ENCODE measurements at places on chromosomes 1 and 21. TPM values are rescaled to one million over a fixed set of nuclear protein-coding genes. Genes with fewer than 3 reads are reported as not detected.
A peak's percentile ranks its signal among the peaks of the same experiment; 100 is the strongest.

SPRR2G gene
- not detected for total RNA-seq

DNA sequence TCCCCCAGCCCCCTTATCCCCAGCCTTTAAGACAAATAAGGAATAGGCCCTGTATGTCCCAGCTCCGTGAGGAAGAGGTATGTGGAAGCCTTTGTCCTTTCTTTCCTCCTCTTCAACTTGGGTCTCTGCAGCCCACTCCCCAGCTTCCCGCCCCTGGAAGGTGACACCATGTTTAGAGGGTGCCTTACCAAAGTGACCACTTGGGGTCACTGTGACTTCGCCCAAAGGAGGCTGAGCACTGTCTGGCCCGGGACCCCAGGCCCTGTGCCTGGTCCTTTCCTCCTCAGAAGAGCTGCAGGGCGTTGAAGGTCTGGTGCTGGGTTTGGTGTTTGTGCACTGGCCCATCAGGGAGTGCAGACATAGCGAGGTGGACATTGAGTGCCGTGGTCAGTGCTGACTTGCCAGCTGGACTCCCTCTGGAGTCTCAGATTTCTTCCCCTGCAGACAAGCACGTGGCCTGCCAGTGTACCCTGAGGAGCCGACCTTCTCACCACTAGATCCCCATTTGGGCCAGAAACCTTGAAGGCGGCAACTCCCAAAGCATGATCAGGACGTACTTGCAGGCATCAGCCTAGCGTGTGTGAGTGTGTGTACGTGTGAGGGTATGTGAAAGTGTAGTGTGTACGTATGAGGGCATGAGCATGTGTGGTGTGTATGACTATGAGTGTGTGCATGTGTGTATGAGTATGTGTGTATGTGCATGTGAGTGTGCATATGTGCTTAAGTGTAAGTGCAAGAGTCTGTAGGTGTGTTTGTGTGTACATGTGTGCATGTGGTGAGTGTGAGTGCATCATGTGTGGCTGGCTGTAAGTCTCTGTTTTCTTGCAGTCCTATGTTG is 181.4 kb upstream of the KIAA0040 start:
- no peak for DNase-seq

DNA sequence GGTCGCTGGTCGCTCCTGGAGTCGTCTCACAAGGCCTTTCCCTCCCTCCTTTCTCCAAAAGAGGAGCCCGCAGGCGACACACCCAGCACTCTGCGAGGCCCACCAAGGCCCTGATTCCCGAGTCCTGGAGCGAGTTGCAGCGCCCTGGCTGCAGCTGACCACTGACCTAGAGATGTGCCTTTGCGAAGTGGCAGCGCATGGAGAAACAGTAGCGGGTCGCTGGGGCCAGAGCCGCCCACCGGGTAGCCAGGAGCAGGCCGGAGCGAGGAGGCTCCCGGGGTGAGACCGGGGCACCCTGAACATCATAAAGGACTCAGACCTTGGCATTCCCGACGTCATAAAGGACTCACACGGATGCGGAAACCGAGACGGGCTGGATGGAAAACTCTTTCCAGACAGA is 10.3 kb upstream of the NBPF11 start:
- DNase-seq = no peak

DNA sequence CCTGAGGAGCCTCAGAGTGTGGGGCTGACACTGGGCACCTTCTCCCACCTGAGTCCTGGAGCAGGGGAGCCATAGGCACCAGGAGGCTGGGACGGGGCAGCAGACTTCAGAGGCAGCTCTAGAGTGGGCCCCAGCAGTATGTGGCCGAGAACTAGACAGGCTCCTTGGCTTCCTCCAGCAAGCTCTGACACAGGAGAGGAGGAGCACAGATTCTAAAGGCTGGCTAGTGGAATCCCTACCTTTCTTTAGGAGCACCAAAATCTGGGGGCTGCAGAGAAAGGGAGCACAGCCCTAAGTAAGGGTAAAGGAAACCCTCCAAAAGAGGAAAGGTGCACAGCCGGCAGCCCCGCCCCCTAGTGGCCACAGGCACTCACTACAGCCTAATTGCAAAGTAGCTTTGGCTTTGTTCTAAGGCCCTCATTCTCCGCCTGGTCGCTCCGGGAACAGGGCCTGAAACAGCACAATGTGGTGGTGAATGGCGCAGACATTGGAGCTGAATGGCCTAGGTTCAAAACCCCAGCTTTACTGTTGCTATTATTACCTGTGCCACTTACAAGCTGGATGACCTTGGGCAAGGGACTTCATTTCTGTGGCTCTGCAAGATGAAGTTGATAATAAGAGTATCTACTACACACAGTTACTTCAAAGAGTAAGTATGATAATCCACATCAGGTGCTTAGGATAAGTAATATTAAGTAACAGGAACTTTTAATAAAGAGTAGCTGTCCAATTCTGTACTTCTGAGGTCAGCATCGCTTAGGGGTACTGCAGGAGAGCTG is 8.8 kb upstream of the GUCA2A start:
- DNase-seq = peak; percentile 58

GRCh38 chr1:147753081-147753480 is 7.3 kb downstream of the GJA5 start:
- no peak for DNase-seq

DNA sequence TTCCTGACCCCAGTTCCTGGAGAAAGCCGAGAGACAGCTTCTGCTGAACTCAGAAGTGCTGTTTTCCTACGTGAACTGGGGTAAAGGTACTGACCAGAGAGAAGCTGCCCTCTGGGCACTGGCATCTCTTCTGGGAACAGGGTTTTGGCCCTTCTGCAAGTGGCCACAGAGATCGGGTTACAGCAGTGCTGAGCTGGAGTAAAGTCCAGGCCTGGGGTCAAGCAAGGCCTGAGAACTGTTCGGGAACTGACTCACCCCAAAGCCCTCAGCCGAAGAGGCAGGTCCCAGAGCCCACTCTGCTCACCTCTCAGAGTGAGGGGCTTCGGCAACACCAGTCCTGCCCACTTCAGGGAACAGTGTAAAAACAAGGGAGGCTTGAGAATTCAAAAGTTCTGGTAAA is 177.2 kb upstream of the RUNX1 start:
- no peak for DNase-seq

- DNase-seq = no peak
These were observed 717.3 kb downstream of the MATN1 start for GRCh38 chr1:30005972-30006619.

- peak; percentile 81 for DNase-seq
These were observed 57.6 kb downstream of the LDLRAD2 start for GRCh38 chr1:21869620-21870121.

DNA sequence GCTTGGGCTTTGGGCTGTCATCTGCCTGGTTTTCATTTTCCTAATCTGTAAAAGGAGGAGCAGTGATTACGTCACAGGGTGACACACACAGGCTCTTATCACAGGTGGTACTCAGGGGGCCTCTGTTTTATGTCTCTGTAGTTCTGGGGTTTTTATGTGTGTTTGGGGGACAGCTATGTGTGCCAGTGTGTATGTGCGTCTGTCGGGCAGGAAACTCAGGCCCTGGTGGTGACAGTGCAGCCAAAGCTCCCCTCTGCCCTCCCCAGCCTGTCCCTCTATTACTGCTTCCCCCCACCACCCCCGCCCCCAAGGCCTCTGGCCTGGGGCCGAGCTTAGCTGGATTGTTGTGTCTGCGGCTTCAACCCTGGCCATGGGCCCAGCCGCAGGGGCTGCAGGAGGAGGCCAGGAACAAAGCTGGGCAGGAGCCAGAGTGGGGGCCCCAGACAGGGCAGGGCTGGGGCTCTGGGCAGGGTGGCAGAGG is 13.3 kb downstream of the MFAP2 start:
- peak; percentile 77 for DNase-seq

DNA sequence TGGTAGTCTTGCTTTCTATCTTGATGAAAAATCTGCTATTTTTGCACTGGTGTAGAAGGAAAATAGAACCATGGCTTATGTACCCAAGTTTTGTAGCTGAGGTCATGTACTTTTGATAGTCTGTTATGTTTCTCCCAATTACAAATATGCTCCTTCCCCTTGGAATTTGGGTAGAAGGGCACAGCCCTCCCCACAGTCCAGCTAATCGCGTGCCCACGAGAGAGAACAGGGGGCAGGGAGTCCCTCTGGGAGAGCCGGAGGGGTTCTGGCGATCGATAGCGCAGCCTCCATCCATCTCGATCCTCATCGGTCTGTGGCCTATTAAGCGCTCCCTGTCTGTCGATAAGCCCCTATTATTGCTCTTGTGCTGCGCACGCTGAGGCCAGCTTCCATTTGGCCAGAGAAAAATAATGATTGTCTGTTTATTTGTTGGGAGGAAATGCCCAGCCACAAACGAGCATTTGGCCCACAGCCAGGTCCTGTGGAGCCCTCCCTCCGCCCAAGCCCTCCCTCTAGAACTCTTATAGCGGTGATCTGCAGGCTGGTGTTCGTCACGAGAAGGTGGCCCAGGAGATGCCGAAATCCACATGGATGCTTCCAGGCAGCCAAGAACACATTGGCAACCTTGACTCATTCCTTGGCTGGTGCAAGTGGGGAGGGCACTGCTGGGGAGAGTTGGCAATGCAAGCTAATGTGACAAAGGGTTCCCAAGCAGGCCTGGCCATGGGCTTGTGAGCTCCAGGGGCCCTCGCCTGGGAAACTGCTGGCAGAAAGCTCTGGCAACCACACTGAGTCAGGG is 134.7 kb upstream of the TNR start:
- DNase-seq = no peak

PTPRU gene
- total RNA-seq = 15.5 TPM

ZBTB37 gene
- 14.8 TPM for total RNA-seq

GRCh38 chr1:160400223-160400645 is at the start of gene VANGL2:
TSS of gene VANGL2 (plus strand) at chr1:160400564. CDS start at chr1:160415838, 15,274 bp downstream.
- peak; percentile 84 for DNase-seq

TEX35 gene
- not detected for total RNA-seq

TOR1AIP1 gene
- 53.4 TPM for total RNA-seq

SPRR2B gene
- total RNA-seq = not detected

OPRD1 gene
- total RNA-seq = not detected

DNA sequence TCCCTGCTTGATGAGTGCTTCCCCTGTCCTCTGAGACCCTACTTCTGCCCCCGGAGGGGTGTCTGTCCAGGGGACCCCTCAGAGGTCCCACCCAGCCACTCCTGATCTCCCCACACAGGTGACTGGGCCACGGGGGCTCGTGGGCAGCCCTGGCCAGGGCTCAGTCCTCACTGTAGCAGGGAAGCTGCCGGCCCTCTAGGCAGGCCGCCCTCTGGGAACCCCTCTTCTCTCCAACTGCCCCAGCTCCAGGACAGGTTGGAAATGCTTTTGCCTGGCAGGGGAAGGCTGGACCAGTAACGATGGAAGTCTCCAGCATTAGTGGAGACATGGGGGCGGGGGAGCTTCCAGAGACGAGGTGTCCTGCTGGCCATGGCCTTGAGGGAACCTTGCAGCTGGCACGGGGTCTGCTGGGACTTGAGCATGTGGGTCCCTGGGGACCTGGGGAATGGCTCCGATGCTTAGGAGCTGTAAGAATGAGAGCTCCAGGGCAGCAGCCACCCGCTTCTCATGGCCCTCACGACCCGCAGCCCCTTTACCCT is 3.1 kb upstream of the FNDC10 start:
- peak; percentile 18 for DNase-seq

DNA sequence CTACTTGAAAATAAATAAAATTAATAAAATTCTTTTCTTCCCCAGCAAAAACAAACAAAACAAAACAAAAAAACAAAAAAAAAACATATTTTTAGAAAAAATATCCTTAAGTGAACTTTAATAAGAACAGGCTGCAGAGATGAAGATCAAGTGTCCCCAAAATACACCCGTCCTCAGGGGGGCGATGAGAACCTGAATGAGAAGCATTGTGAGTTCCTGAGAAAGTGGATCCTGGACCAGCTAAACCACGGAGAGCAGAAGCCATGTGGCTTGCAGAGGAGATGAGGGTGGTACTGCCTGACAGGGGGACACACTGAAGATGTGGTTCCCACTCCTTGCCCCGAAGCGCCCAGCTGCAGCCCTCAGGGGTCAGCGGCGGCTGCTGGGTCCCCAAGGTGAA is 89.3 kb downstream of the ITPKB start:
- DNase-seq = no peak

- DNase-seq = peak; percentile 71
These were observed 2.4 kb downstream of the ARID1A start for GRCh38 chr1:26697978-26698849.

- no peak for DNase-seq
These were observed 6.4 kb downstream of the TRIM11 start for GRCh38 chr1:228400237-228400651.

GRCh38 chr1:48790397-48790796 is 13.7 kb upstream of the BEND5 start:
- no peak for DNase-seq

DNA sequence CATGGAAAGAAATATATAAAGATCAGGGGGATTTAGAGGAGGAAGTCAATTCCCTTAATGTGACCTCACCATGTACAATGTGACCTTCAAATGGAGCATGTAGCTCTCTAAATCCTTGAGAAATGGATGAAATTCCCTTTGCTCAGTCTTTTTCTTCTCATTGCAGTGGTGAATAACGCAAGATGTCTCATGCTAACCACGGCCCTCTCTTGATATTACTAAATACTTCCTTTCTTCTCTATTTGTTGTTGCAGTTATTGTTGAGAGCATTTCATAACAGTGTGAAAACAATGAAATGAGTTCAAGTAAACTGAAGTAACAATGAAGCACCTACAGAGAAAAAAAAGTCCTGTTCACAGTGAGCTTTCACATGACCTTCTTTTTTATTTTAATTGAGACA is 55.6 kb downstream of the ZNF281 start:
- DNase-seq = no peak

RIIAD1 gene
- 9.1 TPM for total RNA-seq

DNA sequence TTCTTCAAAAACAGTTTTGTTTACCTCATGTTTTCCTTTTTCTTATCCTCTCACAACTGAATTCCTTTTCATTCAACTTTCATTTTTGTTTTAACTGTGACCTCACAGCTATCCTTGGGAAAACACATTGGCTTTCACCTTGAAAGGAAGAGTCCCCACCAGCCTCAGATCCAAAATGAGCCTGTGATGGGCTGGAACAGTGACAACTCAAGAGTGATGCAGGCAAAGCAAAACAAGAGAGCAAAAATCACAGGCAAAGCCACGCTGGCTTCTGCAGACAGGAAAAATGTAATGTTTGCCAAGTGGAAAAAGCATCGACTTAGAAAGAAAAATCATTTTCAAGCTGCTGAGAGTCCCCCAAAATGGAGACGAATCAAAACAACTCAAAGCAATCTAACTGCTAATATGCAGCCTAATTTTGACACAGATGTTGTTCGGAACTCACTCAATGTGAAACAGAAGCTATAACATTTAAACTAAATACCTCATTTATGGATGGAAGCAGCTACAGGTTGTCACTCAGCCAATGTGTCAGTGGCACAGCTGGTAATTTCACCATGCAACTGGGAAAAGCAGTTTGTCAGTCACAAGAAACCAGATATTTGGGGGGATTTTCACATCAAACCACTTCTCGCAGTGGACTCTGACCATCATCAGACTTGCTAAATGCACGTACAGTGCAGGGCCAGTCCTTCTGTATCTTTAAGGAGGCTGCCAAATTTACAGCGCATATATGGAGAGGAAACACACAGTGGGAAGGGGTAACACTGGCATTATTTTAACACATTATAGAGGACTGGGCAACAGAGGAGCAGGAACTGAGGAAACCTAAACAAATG is 50.7 kb downstream of the ALG14 start:
- no peak for DNase-seq
